Uterine smooth muscle cell (primary cell): ENCODE measurements at places on chromosomes 2 and 18. TPM values are rescaled to one million over a fixed set of nuclear protein-coding genes. Genes with fewer than 3 reads are reported as not detected.

CMPK2 gene
- total RNA-seq: 2.9 and 15.4 TPM in 2 replicates

CCDC138 gene
- 4.2 and 7.4 TPM in 2 replicates for total RNA-seq

APOB gene
- total RNA-seq: under 0.01 TPM in 2 replicates

IRS1 gene
- 21.6 and 22.7 TPM in 2 replicates for total RNA-seq

ABCG8 gene
- total RNA-seq: not detected in 2 replicates

DUSP2 gene
- total RNA-seq: 1.7 and 2.3 TPM in 2 replicates

PRKRA gene
- 43.6 and 44.8 TPM in 2 replicates for total RNA-seq

TSPYL6 gene
- total RNA-seq: not detected in 2 replicates

HDAC4 gene
- total RNA-seq: 14.9 and 29.1 TPM in 2 replicates

SMYD1 gene
- total RNA-seq: not detected in 2 replicates

NABP1 gene
- 76.4 and 98.8 TPM in 2 replicates for total RNA-seq

SPATS2L gene
- 88.4 and 112 TPM in 2 replicates for total RNA-seq

ARHGAP28 gene
- total RNA-seq: 5.2 and 5.9 TPM in 2 replicates

GCKR gene
- 0.12 and 0.22 TPM in 2 replicates for total RNA-seq
